ENCODE measurements at places on chromosomes 1 and 21. TPM values are rescaled to one million over a fixed set of nuclear protein-coding genes. Genes with fewer than 3 reads are reported as not detected.

DNA sequence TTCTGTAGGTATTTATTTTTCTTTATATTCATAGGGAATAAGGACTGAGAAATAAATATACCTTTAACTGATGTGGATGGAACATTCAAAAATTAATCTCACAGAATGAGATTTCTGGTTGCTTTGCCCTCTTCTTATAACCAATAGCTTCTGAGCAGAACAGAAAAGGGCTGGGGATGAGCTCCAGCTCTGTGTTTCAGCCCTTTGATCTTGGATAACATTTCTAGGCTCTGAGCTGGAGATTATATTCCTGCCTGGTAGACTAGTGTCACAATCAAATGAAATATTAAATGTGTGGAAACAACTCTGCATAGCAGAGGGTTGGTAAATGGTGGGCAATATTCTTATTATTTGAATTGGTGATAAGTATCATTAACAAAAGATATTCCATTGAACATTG lies 14.6 kb downstream of the MAP3K21 start:
- DNase-seq = no peak

GRCh38 chr1:24959623-24959975 lies 29.5 kb upstream of the RUNX3 start:
- no peak for DNase-seq

GRCh38 chr1:204711947-204712701 lies 26.6 kb upstream of the LRRN2 start:
- DNase-seq = no peak

DNA sequence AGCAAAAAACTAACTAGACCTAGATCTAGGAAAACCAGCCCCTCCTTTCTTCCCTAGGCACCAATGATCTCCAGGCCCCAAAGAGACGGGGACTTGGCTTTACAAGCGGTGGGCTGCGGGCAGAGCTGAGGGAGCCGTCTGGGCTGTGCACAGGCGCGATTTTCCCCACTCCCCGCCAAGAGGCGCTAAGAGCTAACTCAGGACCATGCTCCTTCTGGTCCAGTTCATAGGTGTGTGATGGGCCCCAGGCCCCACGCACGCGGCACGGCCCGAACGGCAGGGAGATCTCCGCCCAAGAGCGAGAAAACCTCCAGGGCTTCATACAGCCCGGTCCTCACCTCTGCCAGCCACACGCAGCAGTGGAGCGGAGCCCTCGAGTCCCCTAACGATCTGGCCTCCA lies 7.5 kb upstream of the GPR153 start:
- DNase-seq = no peak

GRCh38 chr1:112391603-112391940 lies 4.4 kb upstream of the CTTNBP2NL start:
- DNase-seq = no peak

GRCh38 chr1:157969697-157970485 lies 23.6 kb upstream of the KIRREL1 start:
- DNase-seq = no peak

GRCh38 chr1:188668083-188668482 lies 1809.6 kb downstream of the BRINP3 start:
- no peak for DNase-seq

DNA sequence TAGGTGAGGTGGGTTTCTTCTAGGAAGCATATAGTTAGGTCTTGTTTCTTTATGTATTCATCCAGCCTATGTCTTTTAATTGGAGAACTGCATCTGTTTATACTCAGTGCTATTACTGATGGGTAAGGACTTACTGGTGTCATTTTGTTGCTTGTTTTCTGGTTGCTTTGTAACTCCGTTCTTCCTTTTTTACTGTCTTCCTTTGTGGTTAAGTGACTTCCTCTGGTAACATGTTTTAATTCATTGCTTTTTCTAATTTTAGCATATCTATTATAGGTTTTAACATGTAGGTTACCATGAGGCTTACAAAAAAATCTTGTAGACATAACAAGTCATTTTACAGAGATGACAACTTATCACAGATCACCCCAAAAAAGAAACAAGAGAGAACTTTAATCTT lies 160.8 kb downstream of the VAV3 start:
- DNase-seq = no peak

DNA sequence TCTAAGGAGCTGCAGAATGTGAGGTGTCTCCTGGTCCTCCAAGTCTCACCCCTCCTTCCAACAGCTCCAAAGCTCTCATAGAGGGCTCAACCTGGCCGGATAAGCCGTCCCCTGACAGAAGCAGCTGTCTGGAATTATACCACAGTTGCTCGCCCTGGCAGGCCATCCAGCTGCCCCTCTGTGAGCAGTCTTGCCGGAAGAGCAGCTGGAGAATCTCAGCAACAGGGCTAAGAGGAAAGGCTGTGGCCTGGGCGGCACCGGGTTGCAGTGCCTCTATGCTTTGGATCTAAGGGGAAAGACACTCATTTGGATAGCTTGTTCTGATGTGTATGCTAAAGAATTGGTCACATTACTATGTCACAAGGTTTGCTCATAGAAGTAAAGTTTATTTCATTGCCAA lies 12.4 kb downstream of the TMCC2 start:
- no peak for DNase-seq

- no peak for DNase-seq
These were observed 177.6 kb upstream of the DPYD start for GRCh38 chr1:98098473-98098872.

- DNase-seq = no peak
These were observed 41.8 kb downstream of the ZNF281 start for GRCh38 chr1:200367841-200368534.

DNA sequence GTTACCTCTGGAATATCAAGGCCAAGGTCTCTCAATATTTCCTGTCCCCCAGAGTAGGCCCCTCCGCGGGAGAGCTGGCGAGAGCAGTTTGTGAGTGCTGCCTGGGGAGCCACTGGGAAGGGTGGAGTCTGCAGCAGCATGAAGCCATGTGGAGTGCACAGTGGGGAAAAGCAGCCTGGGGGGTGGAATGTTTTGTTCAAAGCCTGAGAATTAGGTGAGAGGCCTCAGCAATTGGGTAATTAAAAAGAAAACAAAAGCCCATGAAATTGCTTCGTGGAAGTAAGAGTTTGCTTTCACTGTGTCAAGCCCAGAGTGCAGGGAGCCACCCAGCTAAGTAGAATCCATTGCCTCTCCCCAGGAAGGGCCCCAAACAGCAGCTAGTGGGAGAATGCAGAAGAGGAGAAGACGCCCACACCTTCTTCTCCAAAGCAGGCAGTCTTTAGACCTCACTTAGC lies 30.2 kb upstream of the DISC1 start:
- DNase-seq = no peak

Gene GJA8
- not detected for total RNA-seq

All from activated CD8-positive, alpha-beta T cell treated with anti-CD3 and anti-CD28 coated beads, Interleukin-2, amount 10 ng/mL, durations not matched to agents 7 days and 5 days (primary cell).